Parietal lobe (tissue), 2 donors: ENCODE measurements at places on chromosomes 16 and 17. TPM values are rescaled to one million over a fixed set of nuclear protein-coding genes. Genes with fewer than 3 reads are reported as not detected.

Gene HBA2
- total RNA-seq: 363 TPM

Gene GLP2R
- not detected for total RNA-seq

Gene NDRG4
- 304 TPM for total RNA-seq

Gene ERN2
- not detected for total RNA-seq

Gene HIC1
- total RNA-seq: 3.1 TPM

Gene CRYM
- 84.8 TPM for total RNA-seq

Gene C17orf50
- not detected for total RNA-seq

Gene CRISPLD2
- 1.6 TPM for total RNA-seq

Gene YWHAE
- 686 TPM for total RNA-seq

Gene NLGN2
- 22.8 TPM for total RNA-seq

Gene DPEP1
- total RNA-seq: 4.1 TPM

Gene ACSM2A
- not detected for total RNA-seq

Gene NUDT21
- total RNA-seq: 185 TPM

Gene P2RX1
- 0.31 TPM for total RNA-seq

Gene TMEM231
- 20.7 TPM for total RNA-seq

Gene GP1BA
- not detected for total RNA-seq

Gene TEKT5
- total RNA-seq: 2.8 TPM

Gene FAM83G
- 0.31 TPM for total RNA-seq

Gene HS3ST4
- total RNA-seq: 14.1 TPM

Gene TUBD1
- total RNA-seq: 11.6 TPM

Gene CHD9NB
- total RNA-seq: not detected

Gene ABCA9
- total RNA-seq: 4.4 TPM

Gene PRCD
- total RNA-seq: 0.94 TPM

Gene GP2
- total RNA-seq: not detected

Gene TSC2
- 148 TPM for total RNA-seq

Gene IL32
- total RNA-seq: 1.6 TPM

Gene PSMB10
- total RNA-seq: 11.6 TPM

Gene HES7
- total RNA-seq: 1.9 TPM

Gene CACNG1
- 0.63 TPM for total RNA-seq

Gene TADA2A
- 46.3 TPM for total RNA-seq

Gene ERCC4
- total RNA-seq: 13.5 TPM

Gene ZNF385C
- total RNA-seq: 0.31 TPM

Gene CCDC78
- 7.5 TPM for total RNA-seq

Gene GAS2L2
- total RNA-seq: 0.31 TPM

Gene CCR7
- not detected for total RNA-seq

Gene SARM1
- total RNA-seq: 54.1 TPM

Gene PROCA1
- total RNA-seq: 5.0 TPM

Gene KRTAP4-5
- total RNA-seq: not detected

Gene SEPTIN1
- 0.94 TPM for total RNA-seq

Gene MMP2
- 11.6 TPM for total RNA-seq

Gene SULT1A1
- 9.7 TPM for total RNA-seq

Gene HOXB7
- total RNA-seq: not detected

Gene CLDN7
- total RNA-seq: not detected

Gene RAB40B
- total RNA-seq: 16.3 TPM

Gene CD7
- total RNA-seq: not detected

Gene ZG16
- total RNA-seq: not detected

Gene SDK2
- total RNA-seq: 19.4 TPM

Gene RNF43
- total RNA-seq: 0.31 TPM

Gene TRPV3
- total RNA-seq: 0.94 TPM

Gene GLIS2
- total RNA-seq: 4.7 TPM

Gene PITPNM3
- 13.8 TPM for total RNA-seq

Gene CORO6
- 2.5 TPM for total RNA-seq

Gene CDH5
- 7.8 TPM for total RNA-seq

Gene ABCC3
- total RNA-seq: 1.3 TPM
